ENCODE measurements at places on chromosomes 6 and 20. TPM values are rescaled to one million over a fixed set of nuclear protein-coding genes. Genes with fewer than 3 reads are reported as not detected.

GRCh38 chr6:92617721-92618120 is 801.6 kb downstream of the EPHA7 start:
- DNase-seq = no peak

Gene COL21A1
- total RNA-seq = 0.16 TPM

DNA sequence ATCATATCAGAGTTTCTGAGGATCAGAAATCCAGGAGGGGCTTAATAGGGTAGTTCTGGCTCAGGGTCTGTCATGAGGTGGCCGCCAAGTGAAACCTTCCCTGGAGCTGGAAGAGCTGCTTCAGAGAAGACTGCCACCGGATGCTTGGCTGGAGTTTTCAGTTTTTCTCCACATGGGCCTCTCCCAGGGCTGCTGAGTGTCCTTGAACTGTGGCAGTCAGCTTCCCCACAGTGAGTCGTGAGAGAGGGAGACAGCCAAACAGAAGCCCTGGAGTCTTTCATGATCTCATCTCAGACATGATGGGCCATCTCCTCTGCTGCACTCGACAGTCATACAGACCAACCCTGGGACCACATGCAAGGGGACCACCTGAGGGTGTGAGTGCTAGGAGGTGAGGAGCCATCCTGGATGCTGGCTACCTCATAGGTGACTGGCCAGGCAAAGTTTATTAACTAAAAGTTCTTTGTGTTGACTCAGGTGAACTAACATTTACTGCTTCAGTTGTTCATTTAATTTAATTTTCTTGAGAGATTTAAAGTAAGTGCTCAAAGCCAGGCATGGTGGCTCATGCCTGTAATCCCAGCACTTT is 71.5 kb downstream of the SHLD1 start:
- no peak for DNase-seq

DNA sequence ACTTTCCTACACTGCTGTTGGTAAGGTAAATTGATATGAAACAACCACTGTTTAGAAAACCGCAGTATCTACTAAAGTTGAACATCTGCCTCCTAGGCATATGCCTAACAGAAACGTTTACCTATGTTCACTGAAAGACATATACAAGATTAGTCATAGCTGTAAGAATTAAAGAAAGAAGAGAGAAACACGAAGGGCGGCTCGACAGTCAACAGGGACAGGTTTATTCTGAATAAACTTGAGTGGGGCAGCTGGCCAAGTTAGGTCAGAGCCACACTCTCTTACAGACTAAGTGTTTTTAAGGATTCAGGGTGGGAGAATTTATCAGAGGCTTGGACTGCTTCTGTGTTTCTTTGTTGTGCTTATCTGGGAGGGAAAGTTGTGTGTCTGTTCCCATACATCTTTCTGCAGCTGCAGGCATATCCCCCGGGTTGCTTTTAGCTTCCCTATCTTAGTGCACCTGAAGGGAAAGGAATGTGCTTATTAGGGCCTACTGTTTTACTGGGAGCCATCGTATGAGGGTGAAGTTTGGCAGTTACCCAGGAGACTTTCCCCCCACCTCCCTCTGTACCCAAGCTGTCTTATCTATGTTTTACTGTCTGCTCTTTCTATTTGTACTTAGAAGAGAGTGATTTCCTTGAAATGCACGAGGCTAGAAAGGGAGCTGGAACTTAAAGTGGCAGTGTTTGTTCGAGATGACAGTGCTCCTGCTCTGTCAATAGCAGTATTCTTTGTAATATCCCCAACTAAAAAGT is 20.4 kb downstream of the PROCR start:
- DNase-seq = no peak

Gene CALHM4
- not detected for total RNA-seq

Gene TMEM200A
- total RNA-seq = 0.16 TPM

- no peak for DNase-seq
Measured at GRCh38 chr6:1894954-1895353, 285.2 kb downstream of the FOXC1 start.

Data from SK-MEL-5 (cell line).